ENCODE measurements at places on chromosomes 5 and 9.

- peak; percentile 66 for DNase-seq
These were observed 159.4 kb upstream of the PITX1 start for GRCh38 chr5:135193213-135194125.

DNA sequence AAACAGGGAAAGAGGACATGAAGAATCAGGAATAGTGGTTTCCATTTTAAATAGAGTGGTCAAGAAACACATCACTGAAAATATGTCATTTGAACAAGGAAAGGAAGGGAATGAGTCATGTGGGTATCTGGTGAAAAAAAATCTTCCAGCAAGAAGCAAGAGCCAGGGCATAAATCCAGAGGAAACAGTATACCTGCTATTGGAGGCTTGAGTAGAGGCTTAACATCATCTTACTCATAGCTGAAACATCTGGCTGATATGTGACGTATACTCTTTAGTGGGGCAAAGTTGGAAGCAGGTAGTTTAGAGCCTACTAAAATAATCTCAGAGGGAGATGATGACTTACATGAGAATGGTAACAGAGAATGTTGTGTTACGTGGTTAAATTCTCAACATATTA, 517.2 kb downstream of the CAAP1 start:
- peak; percentile 29 for DNase-seq

GRCh38 chr9:71271602-71272001, 150.2 kb upstream of the TRPM3 start:
- DNase-seq = no peak

DNA sequence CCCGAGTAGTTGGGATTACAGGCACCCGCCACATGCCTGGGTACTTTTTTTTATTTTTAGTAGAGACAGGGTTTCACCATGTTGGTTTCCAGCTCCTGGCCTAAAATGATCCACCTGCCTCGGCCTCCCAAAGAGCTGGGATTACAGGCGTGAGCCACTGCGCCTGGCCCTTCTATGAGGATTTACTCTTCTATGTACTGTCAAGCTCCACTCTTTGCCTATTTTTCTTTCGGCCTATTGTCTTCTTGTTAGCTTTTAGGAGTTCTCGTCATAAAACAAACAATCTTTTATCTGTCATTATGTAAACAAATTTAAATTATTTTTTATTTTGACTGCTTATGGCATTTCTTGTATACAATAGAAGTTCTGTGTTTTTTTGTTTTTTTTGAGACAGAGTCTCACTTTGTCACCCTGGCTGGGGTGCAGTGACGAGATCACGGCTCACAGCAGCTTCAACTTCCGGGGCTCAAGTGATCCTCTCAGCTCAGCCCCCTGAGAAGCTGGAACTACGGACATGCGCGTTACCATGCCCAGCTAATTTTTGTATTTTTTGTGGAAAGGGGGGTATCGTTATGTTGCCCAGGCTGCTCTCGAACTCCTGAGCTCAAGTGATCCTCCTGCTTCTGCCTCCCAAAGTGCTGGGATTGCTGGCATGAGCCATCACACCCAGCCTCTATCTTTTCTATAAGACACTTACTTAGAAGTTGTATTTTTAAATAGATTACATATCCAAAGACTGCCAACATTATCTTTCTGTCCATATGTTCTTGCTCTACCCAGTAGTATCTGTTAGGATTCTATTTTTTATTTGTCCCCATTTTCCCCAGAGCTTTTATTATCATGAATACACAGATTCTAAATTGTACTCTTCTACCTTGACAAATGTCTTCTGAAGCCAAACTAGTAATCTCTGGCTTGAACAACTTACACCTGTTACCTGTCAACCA, 29.2 kb downstream of the CSNK1A1 start:
- no peak for DNase-seq

DNA sequence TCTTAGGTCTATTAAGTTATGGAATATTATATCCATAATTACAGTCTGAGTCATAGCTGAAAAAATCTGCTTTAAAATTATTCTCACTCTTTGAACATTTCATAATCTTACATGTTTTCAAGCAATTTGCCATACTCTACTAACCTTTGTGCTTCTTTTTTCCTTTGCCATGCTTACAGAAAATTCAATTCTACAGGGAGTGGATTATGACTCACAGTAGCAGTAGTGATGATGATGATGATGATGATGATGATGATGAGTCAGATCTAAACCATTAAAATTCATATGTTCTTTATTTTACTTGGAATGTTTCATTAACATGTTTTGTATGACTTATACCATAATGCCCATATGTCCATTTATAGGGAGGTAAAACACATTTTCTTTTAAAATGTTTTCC, 207.1 kb downstream of the VPS13A start:
- DNase-seq = peak; percentile 54

DNA sequence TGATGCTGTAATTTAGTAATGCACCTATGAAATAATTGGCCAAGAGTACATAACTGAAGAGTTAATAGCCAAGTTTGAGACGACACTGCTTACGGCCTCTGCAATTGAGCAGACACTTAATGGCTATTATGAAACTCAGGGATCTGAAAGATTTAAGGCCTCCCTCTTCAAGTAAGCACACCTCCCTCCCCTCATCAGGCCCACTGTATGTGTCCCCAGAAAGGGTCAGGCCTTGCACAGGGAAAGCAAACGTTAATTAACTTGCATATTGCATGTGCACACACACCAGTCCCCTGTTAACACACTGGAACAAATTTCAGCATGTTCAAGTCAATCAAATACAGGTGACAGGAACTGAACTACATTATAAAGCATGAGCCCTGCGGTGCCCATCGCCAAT, 163.6 kb downstream of the SPOCK1 start:
- DNase-seq = no peak

- DNase-seq = no peak
These were observed 21.9 kb upstream of the FOXE1 start for GRCh38 chr9:97830884-97831829.

GRCh38 chr9:123336449-123336848, 19.5 kb upstream of the CRB2 start:
- DNase-seq = no peak

GRCh38 chr9:88007291-88007650, 32.9 kb upstream of the CDK20 start:
- no peak for DNase-seq

DNA sequence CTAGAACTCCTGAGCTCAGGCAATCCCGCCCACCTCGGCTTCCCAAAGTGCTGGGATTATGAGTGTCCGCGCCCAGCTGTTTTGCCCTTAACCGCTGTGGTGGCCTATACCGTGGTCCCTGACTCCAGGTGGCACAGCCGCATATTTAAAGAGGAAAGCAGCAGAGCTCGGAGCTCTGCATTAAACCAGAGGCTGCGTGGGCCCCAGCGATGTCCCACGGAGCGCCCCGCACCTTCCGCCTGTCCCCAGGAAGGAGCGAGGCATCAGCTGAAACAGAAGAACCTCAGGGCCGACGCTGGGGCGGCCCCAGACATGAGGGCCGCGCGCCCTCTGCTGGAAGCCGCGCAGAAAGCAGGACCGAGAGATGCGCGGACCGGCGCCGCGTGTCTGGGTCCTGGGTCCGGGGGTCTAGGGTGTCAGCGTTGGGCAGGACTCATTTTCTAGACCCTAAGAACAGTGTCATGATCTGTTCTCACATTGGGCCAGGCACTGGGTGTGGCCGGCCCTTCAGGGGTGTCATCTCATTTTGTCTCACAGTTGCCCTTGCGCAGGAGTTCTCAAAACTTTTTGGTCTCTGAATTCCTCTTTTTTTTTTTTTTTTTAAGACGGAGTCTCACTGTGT, 37.7 kb downstream of the LAMC3 start:
- DNase-seq = peak; percentile 65

GRCh38 chr5:68711293-68712200, 382.3 kb upstream of the SLC30A5 start:
- DNase-seq = peak; percentile 10
